CD4-positive, CD25-positive, alpha-beta regulatory T cell (primary cell): ENCODE measurements at places on chromosomes 7 and 10. TPM values are rescaled to one million over a fixed set of nuclear protein-coding genes. Genes with fewer than 3 reads are reported as not detected.

GALNT17 gene
- not detected for polyA plus RNA-seq

LDB3 gene
- not detected for polyA plus RNA-seq

SPDYE1 gene
- polyA plus RNA-seq: 0.17 TPM

UPK3B gene
- not detected for polyA plus RNA-seq

ADAMTS14 gene
- not detected for polyA plus RNA-seq

MEOX2 gene
- polyA plus RNA-seq: not detected

GRCh38 chr10:98088186-98088971 lies 46.1 kb upstream of the R3HCC1L start:
- no peaks in the 10 kb centered on the region for H3K27me3 ChIP-seq
- H3K4me3 ChIP-seq: no peak overlapping the region
- H3K36me3 ChIP-seq: no peaks in the 10 kb centered on the region
- H3K27ac ChIP-seq: no peak overlapping the region
- H3K4me1 ChIP-seq: no peaks in the 10 kb centered on the region

GRCh38 chr10:123997486-123998196 lies 95.8 kb downstream of the CHST15 start:
- no peak overlapping the region for H3K27ac ChIP-seq
- no peaks in the 10 kb centered on the region for H3K36me3 ChIP-seq
- no peak for DNase-seq
- H3K4me1 ChIP-seq: peaks cover 9% of the 10 kb centered on the region

- no peak overlapping the region for H3K4me3 ChIP-seq
- peaks cover 20% of the 10 kb centered on the region for H3K27me3 ChIP-seq
- H3K36me3 ChIP-seq: no peaks in the 10 kb centered on the region
- H3K27ac ChIP-seq: no peak overlapping the region
Observed at GRCh38 chr10:125160856-125161706, 718 bp upstream of the CTBP2 start.

GRCh38 chr10:48279081-48279751 lies 4.7 kb upstream of the FRMPD2 start:
- H3K27ac ChIP-seq: no peak overlapping the region
- no peaks in the 10 kb centered on the region for H3K36me3 ChIP-seq
- no peak overlapping the region for H3K4me3 ChIP-seq
- DNase-seq: no peak
- H3K4me1 ChIP-seq: no peaks in the 10 kb centered on the region
- no peaks in the 10 kb centered on the region for H3K27me3 ChIP-seq

- H3K36me3 ChIP-seq: no peaks in the 10 kb centered on the region
- no peak overlapping the region for H3K4me3 ChIP-seq
- no peak overlapping the region for H3K27ac ChIP-seq
- DNase-seq: no peak
Observed at GRCh38 chr10:98384531-98385133, 30.4 kb downstream of the PYROXD2 start.

- no peaks in the 10 kb centered on the region for H3K4me1 ChIP-seq
- no peak for DNase-seq
- H3K36me3 ChIP-seq: no peaks in the 10 kb centered on the region
- H3K27me3 ChIP-seq: no peaks in the 10 kb centered on the region
- H3K27ac ChIP-seq: no peak overlapping the region
Observed at GRCh38 chr10:78934532-78934898, 134.3 kb upstream of the ZMIZ1 start.

DNA sequence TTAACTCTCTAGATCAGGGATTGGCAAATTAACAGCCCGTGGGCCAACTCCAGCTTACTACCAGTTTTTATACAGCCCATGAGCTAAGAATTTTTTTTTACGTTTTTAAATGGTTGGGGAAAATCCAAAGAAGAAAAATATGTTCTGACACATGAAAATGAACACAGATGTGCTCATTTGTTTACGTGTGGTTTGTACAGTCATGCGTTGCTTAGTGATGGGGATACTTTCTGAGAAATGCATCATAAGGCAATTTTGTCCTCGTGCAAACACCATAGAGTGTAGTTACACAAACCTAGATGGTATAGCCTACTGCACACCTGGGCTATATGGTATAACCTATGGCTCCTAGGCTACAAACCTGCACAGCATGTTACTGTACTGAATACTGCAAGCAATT lies 8.3 kb upstream of the SMKR1 start:
- no peak for DNase-seq
- no peak overlapping the region for H3K27ac ChIP-seq
- H3K36me3 ChIP-seq: no peaks in the 10 kb centered on the region
- no peaks in the 10 kb centered on the region for H3K4me1 ChIP-seq
- H3K4me3 ChIP-seq: no peak overlapping the region

DNA sequence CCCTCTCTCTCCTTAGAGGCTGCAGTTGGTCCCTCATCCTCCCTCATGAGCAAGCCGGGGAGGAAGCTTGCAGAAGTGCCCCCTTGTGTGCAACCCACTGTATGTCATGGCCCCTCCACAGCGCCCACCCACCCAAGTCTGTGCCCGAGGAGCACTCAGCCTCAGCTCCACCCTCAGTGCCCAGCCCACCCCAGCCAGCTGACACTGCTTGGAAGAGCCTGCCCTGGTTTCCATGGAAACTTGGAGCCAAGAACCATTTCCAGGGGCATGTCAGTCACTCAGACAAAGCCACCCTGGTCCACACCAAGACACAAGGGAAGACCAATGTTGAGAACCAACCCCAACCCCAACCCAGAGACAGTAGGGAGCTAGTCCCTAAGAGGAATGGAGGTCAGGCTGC lies 79.5 kb downstream of the PAX2 start:
- H3K27ac ChIP-seq: no peak overlapping the region
- peaks cover 20% of the 10 kb centered on the region for H3K27me3 ChIP-seq
- H3K36me3 ChIP-seq: no peaks in the 10 kb centered on the region

GRCh38 chr10:20847512-20847911 lies 49.6 kb downstream of the NEBL start:
- H3K36me3 ChIP-seq: no peaks in the 10 kb centered on the region
- no peak for DNase-seq
- no peaks in the 10 kb centered on the region for H3K27me3 ChIP-seq
- no peaks in the 10 kb centered on the region for H3K4me1 ChIP-seq
- H3K4me3 ChIP-seq: no peak overlapping the region

DNA sequence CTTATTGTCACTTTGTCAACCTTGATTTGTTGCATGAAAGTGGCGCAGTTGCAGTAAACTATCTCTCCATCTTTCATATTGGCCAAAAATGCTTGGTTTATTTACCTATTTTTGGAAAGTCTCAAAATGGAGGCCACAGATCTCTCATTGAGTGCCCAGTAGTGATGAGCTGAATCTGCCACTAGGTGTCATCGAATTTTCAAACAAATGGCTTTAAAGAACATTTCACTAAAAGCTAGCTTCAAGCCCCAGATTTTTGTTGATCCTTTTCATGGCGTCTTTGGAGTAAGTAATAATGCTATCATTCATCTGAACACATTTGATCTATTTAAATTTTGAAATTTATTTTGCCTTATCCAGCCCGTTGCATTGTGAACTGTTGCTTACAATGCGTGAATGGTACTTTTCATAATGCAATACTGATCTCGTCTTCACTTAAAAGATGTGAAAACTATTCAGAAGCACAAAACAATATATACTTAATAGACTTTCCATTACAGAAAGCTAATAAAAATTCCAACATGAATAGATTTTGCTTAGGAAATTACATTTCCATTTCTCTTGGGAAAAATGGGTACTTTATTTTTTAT lies 236.2 kb downstream of the DNAJB9 start:
- DNase-seq: no peak
- H3K36me3 ChIP-seq: no peaks in the 10 kb centered on the region
- H3K4me3 ChIP-seq: no peak overlapping the region
- no peaks in the 10 kb centered on the region for H3K27me3 ChIP-seq

DNA sequence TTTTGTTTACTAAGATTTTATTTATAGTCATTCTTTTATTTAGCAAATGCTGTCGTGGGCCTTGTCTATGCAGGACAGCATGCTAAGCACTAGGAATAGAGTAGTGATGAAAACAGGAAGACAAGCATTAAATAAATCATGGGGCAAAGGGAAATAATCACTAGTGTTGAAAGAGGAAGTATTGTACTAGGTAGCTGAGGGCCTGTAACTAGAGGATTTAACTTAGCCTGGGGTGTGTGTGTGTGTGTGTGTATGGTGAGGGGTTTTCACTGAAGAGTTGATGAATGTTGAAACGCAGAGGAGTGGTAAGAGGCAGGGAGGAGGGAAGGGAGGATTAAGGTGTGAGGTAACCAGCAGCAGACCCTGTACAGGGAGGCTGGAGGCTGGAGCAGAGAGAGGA lies 446.4 kb downstream of the SDK1 start:
- no peak overlapping the region for H3K27ac ChIP-seq
- no peaks in the 10 kb centered on the region for H3K36me3 ChIP-seq
- no peaks in the 10 kb centered on the region for H3K27me3 ChIP-seq

- no peak overlapping the region for H3K4me3 ChIP-seq
- no peaks in the 10 kb centered on the region for H3K27me3 ChIP-seq
- no peaks in the 10 kb centered on the region for H3K36me3 ChIP-seq
- no peaks in the 10 kb centered on the region for H3K4me1 ChIP-seq
- no peak for DNase-seq
Observed at GRCh38 chr10:31549896-31550295, 230.9 kb downstream of the ZEB1 start.

GRCh38 chr7:154627646-154628290 lies 375.2 kb downstream of the PAXIP1 start:
- no peaks in the 10 kb centered on the region for H3K36me3 ChIP-seq
- DNase-seq: no peak
- H3K27me3 ChIP-seq: no peaks in the 10 kb centered on the region
- no peaks in the 10 kb centered on the region for H3K4me1 ChIP-seq
- H3K4me3 ChIP-seq: no peak overlapping the region
- no peak overlapping the region for H3K27ac ChIP-seq

DNA sequence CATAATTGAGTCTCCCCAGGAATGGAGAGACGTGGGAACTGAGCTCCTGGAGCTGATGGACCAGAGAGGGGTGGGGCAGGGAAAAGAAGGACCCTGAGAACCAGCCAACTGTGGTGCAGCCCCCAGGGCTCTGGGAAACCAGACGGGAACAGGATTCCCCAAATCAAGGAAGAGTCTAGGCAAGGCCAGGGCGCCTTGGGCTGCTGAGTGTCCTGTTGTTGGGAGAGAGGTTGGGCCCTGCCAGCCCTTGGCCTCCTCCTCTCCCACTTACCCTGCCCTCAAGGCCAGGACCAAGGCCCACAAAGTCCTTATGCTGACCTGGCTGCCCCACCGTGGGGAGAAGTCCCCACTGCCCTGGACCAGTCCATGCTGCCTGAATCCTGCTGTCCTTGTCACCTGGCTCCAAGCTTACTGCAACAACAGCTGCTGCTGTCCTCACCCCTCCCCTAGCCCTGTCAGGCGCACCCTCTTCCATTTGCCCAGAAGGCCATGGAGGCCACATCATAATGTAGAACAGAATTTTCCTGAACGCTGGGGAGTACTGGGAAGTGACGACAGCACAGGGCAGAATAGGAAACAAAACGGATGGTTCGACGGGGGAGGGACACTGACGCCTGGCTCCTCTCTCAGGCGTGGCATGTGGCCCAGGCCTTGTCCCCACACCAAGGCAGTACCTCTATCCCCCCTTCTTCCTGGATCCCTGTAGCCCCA lies 132.9 kb upstream of the ZMIZ1 start:
- H3K27ac ChIP-seq: no peak overlapping the region
- no peaks in the 10 kb centered on the region for H3K36me3 ChIP-seq
- H3K27me3 ChIP-seq: no peaks in the 10 kb centered on the region
- H3K4me1 ChIP-seq: no peaks in the 10 kb centered on the region
- DNase-seq: no peak
